ENCODE measurements at places on chromosomes 7 and 10.

GRCh38 chr7:84697506-84697905, 489.4 kb downstream of the SEMA3D start:
- DNase-seq = no peak

DNA sequence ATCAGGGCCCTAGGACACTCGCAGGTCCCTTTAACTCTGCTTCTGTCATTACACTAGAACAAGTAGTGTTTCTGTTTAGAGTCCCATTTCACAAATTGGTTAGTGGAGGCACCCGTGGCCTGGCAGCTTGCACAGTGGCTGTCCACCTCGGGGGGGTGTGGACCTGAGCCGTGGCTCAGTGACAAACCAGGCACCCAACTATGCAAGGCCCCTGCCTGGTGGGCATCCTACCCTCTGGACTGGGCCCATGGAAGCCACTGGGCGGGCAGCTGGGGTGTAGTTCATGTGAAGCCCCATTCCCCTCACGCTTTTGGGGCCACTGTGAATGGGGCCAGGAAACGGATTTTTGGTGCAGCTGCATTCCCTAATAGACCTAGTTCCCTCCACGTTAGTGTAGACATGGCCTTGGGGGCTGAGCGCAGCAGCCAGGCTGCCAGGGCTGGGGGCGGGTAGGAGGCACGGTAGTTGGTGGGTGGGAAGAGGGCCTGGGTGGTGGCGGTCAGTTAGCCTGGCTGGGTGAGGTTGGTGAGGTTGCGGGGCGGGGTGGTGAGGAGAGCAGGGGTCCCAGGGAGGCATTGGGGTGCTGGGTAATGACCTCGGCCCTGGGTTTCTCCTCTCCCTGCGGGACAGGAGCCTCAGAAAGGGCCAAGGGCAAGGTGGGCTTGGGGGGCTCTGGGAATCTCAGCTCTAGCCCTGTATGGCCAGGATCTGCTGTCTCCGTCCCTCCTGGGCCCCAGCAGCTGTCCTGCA, 18.7 kb downstream of the ZNF316 start:
- DNase-seq = no peak

GRCh38 chr7:157002819-157003421, 7.5 kb downstream of the MNX1 start:
- no peak for DNase-seq

DNA sequence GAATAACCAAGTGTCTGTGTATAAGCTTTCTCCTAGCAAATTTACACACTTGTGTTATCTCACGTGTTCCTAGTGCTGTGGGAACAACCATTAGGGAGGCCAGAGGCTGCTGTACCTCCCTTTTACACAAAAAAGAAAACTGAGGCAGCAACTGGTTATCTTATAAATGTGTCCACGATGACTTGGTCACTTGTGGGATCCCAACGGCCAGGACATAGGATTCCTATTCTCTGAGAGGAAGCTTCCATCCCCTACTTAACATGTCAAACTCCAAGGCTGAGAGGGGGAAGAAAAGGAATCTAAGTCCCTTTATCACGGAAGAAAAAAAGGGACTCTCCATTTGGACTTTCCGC, 484 bp downstream of the ZNF438 start:
- no peak for DNase-seq

GRCh38 chr10:127813290-127813689, 76.3 kb downstream of the FOXI2 start:
- DNase-seq = no peak

DNA sequence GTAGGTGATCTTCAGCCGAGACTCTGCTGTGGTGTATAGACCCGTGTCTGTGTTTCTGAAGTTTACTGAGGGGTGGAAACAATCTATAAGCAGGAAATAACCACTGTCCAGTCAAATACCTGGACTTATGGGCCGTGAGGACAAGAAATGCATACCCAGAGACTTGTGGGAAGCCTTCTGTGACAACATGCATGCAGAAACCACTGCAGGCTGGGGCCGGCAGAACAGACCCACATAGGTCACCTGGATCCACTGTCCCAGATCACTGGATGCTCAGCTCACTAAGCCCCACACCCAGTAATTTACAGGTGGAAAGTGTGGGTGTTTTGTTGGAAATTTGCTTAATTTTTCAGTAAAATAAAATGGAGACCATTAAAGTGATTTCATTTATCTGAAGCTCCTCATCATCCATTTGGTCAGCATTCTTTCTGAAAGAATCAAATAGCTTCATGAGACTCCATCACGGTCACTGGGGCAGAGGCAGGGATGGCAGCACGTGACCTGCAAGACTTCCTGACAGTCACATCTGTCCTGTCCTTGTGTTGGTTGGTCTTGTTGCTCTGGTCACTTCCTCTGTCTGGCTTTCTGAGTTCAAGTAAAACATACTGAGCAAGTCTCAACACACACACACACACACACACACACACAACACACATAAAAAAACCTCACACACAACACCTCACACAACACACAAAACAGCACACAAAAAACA, 108.3 kb downstream of the TNS3 start:
- no peak for DNase-seq

GRCh38 chr10:22713853-22714478, 412 bp downstream of the PIP4K2A start:
- no peak for DNase-seq

- no peak for DNase-seq
Measured at GRCh38 chr7:30625283-30625682, 30.6 kb downstream of the GARS1 start.

- DNase-seq = no peak
Measured at GRCh38 chr10:70595566-70596016, 7.0 kb downstream of the PRF1 start.

GRCh38 chr10:45370202-45370955, 3.6 kb upstream of the ALOX5 start:
- DNase-seq = no peak

GRCh38 chr7:11776039-11776438, 56.0 kb downstream of the THSD7A start:
- no peak for DNase-seq

GRCh38 chr7:19106241-19107080, 11.0 kb downstream of the TWIST1 start:
- DNase-seq = no peak

- DNase-seq = no peak
Measured at GRCh38 chr7:106704000-106704840, 43.3 kb upstream of the CCDC71L start.

Measured in NCI-H2029 (cell line).